ENCODE measurements at places on chromosomes 5 and 9.

DNA sequence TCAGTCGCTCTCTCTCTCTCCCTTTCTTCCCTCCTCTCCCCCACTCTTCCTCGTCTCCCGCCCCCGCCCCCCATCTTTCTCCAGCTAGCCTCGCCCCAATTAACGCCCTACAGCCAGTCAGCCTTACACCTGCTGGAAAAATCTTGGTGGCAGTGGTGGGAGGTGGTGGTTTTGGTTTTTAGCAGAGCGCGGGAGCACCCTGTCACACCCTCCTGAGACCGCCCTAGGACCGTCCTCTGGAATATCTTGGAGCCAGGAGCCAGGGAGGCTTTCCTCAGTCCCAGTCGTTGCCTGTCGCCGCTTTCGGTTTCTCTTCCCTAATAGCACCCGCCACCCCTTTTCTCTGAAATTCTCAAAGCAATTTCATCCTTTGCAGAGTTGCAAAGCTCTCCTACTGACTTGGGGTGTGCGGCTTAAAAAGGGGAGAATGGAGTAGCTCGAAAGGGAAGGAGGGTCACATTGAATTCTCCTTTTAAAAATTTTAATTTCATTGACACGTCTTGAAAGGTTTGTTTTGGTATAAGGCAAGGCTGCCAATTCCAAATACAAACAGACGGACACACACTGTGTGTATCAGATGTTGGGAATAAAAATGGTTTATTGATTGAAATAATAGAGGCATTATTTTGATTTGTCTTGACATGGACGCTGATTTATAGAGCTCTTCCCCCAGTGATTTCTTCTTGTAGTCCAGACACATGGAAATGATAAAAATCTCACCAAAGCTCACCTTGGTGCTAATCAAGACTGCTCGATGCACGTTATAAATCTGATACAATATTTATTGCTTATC, 301.3 kb downstream of the PARP8 start:
- DNase-seq = no peak

- peak; percentile 56 for DNase-seq
These were observed 17.0 kb upstream of the CRB2 start for GRCh38 chr9:123338710-123339665.

DNA sequence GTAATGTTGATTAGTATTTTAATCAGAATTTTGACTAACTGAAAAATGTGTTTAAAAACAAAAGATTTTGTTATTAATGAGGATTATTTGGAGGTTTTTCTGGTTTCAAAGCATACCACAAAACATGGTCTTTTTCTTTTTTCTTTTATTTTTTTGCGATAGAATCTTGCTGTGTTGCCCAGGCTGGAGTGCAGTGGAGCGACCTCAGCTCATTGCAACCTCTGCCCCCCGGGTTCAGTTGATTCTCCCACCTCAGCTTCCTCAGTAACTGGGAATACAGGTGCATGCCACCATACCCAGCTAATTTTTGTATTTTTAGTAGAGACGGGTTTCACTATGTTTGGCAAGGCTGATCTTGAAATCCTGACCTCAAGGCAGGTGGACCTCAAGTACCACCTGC, 24.1 kb downstream of the SREK1 start:
- DNase-seq = no peak

- no peak for DNase-seq
These were observed 158.1 kb downstream of the SLC24A2 start for GRCh38 chr9:19630760-19631159.

DNA sequence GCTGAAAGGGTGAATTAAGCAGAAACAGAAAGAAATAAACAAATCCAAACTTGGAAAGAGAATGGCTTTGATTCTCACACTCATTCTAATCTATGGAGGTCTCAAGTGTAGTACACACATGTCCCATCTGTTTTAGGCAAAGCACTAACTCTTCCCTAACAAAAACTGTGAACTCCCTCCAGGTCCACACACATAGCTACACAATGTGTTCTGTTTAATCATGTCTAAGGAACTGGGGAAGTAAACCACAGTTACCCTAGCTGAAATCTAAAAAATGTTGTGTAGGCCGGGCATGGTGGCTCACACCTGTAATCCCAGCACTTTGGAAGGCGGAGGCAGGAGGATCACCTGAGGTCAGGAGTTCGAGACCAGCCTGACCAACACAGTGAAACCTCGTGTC, 118.7 kb upstream of the FST start:
- no peak for DNase-seq

GRCh38 chr9:134101623-134102149, 33.9 kb upstream of the BRD3 start:
- DNase-seq = no peak

GRCh38 chr9:6938873-6939272, 181.1 kb downstream of the KDM4C start:
- DNase-seq = no peak

GRCh38 chr9:113503131-113503541, 39.6 kb downstream of the RGS3 start:
- DNase-seq = no peak

DNA sequence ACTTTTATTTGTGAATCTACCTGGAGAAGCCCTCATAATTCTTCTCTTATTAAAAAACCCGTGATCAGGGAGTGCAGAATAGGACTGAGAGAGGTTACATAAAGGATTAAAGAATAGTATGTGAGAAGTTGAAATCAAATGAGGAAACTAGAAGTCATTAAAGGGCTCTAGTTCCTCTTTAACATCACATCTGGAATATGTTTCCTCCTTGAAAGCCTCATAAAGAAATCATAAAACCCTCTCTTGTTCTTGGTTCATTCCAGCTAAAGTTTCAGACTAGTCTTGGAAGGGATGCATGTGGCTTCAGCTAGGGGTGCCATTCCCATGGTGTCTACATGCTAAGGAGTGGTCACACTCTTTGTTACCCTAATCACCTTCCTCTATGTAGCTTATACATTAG, 5.7 kb upstream of the C5orf46 start:
- peak; percentile 49 for DNase-seq

DNA sequence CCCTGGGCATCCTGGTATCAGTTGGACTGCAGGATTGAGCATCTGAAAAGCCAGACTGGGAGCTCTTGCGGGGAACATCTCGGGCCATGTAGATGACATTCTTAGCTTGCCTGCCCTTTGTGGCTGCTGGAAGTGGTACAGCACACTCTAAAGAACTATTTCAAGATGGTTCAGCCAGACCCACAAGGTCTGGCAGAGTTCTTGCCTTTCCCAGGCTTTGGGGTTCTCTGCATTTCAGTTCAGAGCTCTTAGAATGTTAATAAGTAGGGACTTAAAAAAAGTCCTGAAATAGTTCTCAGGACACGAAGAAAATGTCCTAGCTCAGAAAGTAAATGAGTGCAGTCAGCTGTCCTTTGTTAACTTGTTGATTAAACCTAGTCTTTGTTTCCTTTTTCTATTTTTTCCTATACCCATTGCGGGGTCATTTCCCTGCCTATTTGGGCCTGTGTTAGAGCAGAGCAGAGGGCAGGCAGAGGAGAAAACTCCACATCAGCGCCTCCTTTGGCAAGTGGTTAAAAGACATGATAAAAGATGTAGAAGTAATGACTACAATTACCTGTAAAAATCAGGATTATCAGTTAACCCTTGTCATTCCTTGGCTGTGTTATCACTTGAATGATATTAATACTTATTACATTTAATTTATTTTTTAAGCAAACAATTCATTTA, 291.5 kb downstream of the ZSWIM6 start:
- peak; percentile 54 for DNase-seq

- DNase-seq = no peak
These were observed 42.5 kb upstream of the RXRA start for GRCh38 chr9:134283692-134284265.

GRCh38 chr9:31700252-31701045, 684.0 kb upstream of the ACO1 start:
- DNase-seq = no peak

DNA sequence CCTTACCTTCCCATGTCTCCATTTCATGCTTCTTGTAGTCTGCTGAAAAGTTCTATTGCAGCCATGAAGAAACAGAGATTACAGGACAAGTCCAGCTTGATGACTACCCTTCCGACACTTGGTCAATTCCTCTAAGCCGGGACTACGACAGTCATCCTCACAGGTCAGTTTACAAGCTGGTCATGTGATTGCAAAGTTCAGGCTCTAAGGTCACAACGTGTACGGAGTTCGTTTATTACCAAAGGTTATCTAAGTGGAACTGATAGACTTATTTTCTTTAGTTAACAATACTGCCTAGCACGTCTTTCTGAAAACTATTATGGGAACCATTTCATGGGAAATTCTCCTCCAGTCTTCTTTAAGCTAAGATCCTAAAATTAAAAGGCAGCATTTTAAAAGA, 88.5 kb upstream of the NR5A1 start:
- DNase-seq = no peak

DNA sequence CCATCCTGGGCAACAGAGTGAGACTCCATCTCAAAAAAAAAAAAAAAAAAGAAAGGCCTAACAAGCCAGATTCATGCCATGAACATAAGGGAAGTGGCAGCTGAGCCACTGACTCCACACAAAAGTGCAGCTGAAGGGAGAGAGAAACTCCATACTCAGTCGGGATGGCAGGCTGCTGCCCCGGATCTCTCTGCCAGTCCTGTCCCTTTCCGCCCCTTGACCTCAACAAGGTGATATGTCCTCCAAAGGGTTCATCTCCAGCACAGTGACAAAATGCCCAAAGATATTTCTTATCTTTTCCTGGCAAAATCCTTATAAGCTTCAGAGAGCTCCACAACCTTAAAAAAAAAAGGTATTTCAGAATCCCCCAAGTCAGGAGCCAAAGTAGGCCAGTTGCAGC, 52.6 kb downstream of the ABCA1 start:
- DNase-seq = no peak

DNA sequence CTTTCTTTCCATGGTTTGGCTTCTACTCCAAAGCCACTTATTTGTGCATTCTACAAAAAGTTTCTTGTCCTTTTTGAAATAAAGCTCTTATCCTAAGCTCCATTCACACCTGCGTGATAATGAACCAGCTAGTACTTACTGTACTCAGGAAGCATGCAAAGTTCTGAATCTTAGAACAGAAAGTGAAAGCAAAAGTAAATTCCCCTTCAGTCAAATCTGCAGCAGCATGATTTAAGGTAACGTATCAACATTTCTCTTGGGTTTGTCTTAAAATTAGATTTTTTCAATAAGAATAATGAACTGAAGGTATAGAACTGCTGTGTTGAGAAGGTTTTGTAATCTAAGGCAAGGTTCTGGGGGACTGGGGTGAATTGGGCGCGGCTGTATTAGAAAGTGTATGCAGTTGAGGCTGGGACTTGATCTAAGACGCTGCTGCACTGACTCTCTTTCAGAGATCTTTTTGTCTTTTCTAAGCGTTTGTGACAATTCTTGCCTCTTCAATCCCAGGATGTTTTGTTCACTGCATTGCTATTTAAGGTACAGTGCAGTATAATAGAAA, at the start of gene ERAP2:
Gene ERAP2 (plus strand): TSS at position 209 of the 559 bp plus-strand sequence. CDS start 3,186 bp downstream, outside the sequence.
- DNase-seq = peak; percentile 87

- DNase-seq = no peak
These were observed 13.7 kb upstream of the STOM start for GRCh38 chr9:121383715-121384114.

DNA sequence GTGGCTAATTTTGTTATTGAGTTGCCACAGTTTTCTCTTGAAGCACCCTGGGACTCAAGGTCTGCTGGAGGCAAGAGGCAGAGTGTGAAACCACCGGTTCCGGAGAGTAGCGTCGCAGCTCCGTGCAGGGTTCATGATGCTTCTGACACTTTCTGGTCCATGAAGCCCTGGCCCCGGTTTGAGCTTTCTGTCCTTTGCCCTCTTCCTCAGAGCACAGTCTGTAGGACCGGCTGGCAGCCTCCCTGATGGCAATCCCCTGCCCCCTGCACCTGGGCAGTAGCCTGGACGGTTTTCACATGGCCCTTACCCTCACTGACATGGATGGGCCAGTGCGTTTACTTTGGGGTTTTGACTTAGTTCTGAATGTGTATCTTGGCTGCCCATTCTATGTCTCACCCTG, 111.9 kb downstream of the PJA2 start:
- DNase-seq = no peak

DNA sequence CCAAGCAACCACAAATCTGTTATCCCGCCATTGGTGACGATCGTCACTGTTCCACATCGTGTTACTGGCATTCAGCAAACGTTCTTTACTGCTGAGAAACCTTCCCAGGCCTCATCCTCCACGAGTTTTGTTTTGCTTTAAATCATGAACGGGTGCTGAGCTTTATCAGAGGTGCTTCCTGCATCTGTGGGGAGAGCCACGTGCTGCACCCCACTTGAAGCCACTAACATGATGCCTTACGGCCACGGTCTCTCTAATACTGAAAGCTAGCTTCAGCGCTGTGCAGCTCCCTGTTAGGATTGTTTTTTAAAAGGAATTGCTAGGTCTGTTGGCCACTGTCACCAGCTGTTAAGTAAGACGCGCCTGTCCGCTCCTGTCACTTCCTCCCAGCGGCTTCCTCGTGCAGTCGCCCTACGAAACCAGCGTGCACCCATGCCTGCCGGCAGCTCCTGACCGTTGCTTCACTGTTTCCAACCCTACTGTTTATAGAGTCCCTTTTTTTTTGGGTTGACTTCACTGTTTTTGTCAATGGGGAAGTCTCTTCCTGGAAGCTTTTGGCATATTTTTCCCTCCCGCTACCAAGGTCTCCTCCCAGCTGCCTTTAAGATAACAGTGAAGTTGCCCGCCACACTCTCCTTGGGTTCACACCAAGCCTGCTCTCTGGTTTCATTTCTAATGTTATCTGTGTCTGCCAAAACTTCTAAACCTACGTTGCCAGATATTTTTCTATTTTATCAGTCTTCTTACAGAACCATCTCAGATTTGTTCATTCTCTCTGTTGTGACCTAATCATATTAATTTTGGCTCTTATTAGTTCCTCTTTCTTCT, 20.3 kb downstream of the LPCAT1 start:
- peak; percentile 82 for DNase-seq

- no peak for DNase-seq
These were observed 48.0 kb downstream of the FGF1 start for GRCh38 chr5:142637871-142638270.

DNA sequence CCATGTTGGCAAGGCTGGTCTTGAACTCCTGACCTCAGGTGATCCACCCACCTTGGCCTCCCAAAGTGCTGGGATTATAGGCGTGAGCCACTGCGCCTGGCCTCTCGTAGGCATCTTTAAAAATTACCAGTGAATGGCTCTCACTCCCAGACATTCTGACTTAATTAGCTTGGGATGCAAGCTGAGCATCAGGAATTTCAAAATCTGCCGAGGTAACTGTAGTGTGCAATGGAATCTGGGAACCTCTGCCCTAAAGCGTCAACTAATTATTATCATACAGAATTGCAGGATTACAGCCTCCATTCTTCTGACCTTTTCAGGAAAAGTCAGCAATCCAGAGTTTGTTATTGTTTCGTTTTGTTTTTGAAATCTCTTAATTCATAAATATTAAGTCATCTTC, 213.4 kb upstream of the DMAC1 start:
- no peak for DNase-seq
